Activated CD8-positive, alpha-beta memory T cell treated with anti-CD3 and anti-CD28 coated beads for 48 hours (primary cell): ENCODE measurements at places on chromosomes 1 and 21.

GRCh38 chr1:102252731-102253505 is 256.2 kb upstream of the OLFM3 start:
- no peak for DNase-seq

DNA sequence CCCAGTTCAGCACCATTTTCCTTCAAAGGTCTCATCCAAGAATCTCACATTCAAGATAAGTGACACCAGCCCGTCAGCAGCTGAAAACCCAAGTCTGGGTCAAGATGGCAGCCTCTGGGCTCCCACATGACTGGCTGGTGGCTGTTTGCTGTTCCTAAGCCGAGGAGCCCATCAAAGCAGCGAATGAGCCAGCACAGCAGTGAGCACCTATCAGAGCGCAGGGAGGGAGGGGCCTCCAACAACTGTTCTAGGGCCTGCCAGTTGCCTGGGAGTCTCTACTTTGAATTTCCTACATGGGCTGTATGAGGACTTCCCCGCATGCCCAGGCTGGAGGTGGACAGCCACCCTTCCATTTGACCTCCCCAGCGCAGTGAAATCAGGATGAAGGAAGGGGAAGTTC is 102.7 kb downstream of the ADARB1 start:
- DNase-seq: no peak

DNA sequence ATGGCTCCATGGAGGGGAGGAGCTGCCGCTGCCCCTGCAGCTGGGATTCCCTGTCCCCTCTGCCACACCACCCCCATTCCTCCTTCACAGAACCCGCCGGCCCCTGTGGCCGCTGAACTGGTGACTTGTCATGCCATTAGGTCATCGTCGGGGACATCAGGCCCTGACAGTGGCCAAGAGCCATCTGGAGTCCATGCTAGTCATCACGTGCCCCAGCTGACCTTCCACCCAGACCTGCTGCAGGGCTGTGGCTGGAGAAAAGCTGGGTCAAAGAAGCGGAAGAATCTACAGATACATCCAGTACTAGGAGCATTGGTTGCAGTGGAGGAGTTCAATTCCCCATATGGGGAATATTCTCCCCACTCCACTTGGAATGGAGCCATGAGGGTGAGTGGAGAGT is 78.1 kb downstream of the KCNJ15 start:
- DNase-seq: no peak

GRCh38 chr1:83990734-83991133 is 8.2 kb downstream of the TTLL7 start:
- no peak for DNase-seq

- DNase-seq: no peak
Observed at GRCh38 chr1:22329148-22329515, 122.5 kb upstream of the ZBTB40 start.

- no peak for DNase-seq
Observed at GRCh38 chr1:175757381-175758015, 14.1 kb upstream of the TNR start.

- DNase-seq: no peak
Observed at GRCh38 chr1:29845910-29846309, 609.6 kb downstream of the PTPRU start.

- DNase-seq: no peak
Observed at GRCh38 chr1:5458248-5458647, 534.0 kb downstream of the NPHP4 start.

DNA sequence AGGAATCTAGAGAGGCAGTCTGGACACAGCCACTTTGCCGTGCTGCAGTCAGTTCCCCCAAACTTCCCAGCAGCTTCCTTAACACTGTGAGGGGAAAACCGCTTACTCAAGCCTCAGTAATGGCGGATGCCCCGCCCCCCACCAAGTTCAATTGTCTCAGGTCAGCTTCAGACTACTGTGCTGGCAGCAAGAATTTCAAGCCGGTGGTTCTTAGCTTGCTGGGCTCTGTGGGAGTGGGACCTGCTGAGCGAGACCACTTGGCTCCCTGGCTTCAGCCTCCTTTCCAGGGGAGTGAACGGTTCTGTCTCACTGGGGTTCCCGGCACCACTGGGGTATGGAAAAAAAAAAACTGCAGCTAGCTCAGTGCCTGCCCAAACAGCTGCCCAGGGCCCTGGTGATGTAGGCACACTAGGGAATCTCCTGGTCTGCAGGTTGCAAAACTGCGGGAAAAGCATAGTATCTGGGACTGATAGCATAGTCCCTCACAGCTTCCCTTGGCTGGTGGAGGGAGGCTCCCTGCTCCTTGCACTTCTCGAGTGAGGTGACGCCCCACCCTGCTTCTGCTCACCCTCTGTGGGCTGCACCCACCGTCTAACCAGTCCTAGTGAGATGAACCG is 23.7 kb upstream of the HFM1 start:
- DNase-seq: no peak

DNA sequence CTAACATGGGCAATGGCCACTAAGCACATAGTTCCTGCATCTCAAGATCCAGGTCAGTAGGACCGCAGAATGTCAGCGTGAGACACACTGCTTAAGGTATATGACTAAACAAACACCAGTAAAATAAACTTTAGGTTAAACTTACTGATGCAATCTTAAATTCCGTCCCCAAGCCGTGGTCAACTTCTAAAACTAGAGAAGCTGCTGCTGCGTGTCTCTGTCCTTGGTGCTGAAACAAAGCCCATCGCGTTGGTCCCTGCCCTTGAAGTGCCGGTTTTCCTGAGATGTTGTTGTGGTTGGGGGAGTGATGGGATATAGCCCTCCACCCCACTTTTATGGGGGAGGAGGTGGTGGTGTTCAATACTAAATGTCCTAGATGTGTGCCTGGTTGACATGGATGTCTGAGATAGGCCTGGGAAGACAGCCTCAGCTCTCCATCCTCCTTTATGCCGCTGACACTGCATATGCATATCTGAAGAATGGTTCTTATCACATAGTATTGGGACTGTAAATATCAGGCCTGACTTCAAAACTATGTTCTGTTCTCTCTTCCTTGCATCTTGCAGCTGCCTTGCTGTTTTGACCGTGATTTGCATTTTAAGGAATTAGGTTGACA is 72.0 kb upstream of the KCNA3 start:
- DNase-seq: peak; percentile 16

GRCh38 chr1:218383681-218384080 is 38.5 kb downstream of the TGFB2 start:
- no peak for DNase-seq

DNA sequence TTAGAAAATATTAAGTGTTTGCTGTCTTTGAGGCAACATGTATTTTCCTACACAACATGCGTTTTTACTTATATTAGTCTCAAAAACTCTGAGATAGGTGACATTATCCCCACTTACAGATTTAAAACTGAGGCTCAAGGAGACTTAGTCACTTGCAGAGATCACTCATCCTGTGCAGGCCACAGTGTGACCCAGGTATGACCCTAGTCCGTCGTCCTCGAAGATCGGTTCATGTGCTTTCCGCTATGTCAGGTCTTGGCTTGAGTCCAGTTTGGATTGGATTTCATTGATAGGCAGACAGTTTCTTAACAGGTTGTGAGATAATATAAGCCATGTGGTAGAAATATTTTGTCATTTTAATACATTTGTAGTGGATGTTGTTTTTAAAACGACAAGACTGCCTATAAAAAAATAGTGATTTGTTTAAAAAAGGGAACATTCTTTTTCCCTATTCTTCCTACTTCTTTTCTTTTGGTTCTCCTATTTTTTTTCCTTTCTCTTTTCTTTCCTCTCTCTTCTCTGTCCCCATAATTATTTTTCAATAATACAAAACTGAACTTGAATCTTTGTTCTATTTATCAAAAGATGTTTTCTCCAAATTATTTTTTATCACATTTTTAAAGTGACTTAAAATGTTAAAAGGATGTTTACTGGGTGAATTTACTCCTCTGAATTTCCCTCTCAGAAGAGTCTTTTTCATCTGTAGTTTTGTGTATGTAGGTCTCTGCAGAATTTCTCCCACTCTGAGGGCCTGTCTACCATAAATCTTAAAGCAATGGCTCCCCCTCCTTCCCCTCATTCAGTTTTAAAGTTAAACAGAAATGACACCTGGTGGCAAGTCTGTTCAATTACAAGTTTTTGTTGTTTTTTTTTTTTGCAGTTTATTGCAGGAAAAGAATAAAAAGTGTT is 81.8 kb downstream of the PHTF1 start:
- no peak for DNase-seq

DNA sequence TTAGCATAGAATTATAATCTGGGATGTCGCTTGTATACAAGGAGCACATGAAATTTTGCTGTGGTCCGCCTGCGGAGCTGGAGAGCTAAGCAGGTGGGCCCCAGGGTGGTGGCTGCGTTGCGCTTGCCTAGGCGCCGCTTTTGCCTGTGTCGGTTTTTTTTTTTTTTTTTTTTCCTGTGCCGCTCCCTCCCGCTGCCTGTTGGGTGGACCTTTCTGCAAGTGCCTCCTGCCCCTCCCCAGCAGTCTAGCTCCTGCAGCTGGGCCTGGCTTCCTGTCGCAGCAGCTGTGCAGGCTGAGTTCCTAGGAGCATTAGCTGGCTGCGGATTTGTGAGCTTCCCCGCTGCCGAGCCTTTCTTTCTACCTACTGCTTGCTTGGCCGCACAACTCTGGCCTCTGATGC is 20.6 kb downstream of the PYHIN1 start:
- no peak for DNase-seq

GRCh38 chr1:17338706-17339493 is 30.9 kb downstream of the PADI4 start:
- DNase-seq: no peak

DNA sequence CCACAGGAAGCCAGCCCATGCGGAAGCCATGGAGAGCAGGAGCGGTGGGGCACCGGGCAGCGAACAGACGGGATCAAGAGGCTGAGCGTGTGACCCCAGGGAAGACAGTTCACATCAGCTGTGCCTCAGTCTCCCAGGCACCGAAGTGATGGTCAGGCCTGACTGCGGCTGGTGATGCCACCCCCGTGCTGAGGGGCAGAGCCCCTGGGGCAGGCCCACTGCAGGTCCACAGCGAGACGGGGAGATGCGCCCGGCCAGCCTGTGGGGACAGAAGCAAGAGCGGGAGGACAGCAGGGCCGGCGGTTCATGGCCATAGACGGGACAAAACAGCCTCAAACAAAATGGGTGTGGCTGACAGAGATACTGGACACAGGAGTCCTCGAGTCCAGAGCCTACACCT is 93.8 kb downstream of the RIPK4 start:
- no peak for DNase-seq

GRCh38 chr1:107550358-107550757 is 409.5 kb downstream of the NTNG1 start:
- DNase-seq: no peak

DNA sequence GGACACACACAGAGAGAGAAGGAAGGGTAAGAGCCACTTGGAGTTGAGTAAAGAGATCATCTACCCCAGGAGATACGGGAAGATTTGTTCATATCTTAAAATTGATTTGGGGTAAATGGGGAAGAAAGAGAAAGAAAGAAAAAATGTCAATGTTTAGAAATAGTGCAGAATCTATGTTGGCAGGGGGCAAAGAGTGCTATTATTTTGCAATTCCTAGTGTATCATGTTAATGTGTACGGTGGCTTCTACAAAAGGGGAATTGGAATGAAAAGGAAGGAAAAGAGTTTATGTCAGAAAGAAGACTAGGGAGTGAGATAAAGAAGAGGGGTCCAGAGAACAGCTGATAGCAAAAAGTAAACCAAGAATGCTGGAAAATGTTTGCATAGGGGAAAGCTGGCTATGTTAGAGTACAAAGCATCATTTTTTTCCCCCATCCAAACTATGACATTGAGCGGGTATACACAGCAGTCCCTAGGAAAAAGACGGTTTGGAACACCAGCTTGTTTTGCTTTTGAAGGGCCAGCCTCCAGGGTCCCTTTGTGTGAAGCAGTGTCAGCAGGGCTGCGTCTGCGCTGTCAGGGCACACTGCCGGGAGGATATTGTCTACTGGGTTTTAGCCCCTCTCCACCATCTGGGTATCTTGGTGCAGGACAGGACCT is 10.8 kb downstream of the LRRC8D start:
- DNase-seq: no peak

GRCh38 chr1:155645648-155646047 is 35.6 kb downstream of the MSTO1 start:
- no peak for DNase-seq

DNA sequence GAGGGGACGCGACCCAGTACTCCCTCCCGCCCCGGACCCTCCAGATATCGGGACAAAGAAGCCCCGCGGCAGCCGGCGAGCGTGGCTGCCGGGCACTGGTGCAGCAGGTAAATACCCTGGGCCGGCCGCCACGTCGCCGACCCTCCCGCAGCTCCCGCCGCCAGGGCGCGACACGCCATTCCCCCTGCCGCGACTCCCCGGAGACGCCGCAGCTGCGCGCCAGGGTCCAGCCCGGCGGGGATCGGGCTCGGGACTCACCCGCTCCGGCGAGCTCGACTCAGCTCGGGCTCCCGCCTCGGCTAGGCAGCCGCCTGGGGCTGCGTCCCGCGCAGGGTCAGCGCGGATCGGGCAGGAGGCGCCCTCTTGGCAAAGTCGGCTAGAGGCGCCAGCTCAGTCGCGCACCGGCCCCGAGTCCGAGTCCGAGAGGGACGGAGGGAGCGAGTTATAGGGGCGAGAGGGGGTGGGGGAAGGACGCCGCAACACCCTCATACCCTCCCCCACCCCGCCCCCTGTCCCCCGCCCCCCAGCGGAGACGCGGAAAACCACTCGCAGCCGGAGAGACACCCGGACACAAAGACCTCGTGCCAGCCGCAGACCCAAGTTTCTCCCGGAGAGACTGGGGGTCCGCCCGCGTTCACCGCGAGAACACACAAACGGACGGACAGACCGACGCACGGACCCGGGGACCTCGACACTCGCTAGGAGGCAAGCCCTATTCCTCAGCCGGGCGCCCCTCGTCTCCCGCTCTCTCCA is 985 bp downstream of the SYT6 start:
- DNase-seq: no peak

DNA sequence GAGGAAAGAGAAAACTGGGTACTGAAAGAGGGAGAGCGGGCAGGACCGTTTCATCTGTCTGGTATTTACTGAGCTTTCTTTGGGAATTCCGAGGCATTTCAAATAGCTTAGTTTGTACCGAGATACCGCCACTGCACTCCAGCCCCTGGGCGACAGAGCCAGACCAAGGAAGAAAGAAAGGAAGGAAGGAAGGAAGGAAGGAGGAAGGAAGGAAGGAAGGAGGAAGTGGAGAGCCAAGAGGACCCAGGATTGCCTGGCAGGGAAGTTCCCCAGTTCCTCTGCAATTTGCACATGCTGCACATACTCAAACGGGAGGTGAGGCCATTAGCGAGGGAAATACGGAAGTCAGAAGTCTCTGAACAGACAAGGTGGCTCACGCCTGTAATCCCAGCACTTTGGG is 961 bp upstream of the FUCA1 start:
- DNase-seq: no peak

GRCh38 chr21:45780647-45781046 is 137.1 kb downstream of the PCBP3 start:
- DNase-seq: no peak

DNA sequence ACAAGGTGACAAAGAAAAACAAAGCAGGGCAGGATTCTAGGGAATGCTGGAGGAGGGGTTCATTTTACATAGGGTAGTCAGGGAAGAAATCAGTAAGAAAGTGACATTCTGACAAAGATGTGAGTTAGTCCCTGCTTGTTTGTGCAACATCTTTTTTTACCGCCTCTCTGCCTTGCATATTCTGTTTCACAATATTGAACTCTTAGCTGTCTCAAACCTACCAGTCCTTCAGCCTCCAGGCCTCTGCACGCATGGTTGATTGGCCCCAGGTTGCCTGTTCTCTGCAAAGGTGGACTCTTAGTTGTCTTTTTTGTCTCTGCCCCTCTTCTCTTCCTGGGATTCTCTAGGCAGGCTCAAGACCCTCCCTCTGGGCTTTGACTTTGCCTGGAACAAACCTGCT is 152.2 kb upstream of the RUNX1 start:
- no peak for DNase-seq

- no peak for DNase-seq
Observed at GRCh38 chr1:91381844-91382243, 22.8 kb downstream of the HFM1 start.

GRCh38 chr1:5949085-5949760 is 43.0 kb downstream of the NPHP4 start:
- DNase-seq: no peak
